ENCODE measurements at places on chromosomes 12 and 14. TPM values are rescaled to one million over a fixed set of nuclear protein-coding genes. Genes with fewer than 3 reads are reported as not detected.

Gene KLHL33
- 0.27 TPM for total RNA-seq

GRCh38 chr14:94560291-94560665, 964 bp upstream of the SERPINA4 start:
- no peak overlapping the region for H3K4me3 ChIP-seq
- DNase-seq = no peak
- H3K4me1 ChIP-seq = no peaks in the 10 kb centered on the region
- no peaks in the 10 kb centered on the region for H3K36me3 ChIP-seq
- no peaks in the 10 kb centered on the region for H3K27me3 ChIP-seq

DNA sequence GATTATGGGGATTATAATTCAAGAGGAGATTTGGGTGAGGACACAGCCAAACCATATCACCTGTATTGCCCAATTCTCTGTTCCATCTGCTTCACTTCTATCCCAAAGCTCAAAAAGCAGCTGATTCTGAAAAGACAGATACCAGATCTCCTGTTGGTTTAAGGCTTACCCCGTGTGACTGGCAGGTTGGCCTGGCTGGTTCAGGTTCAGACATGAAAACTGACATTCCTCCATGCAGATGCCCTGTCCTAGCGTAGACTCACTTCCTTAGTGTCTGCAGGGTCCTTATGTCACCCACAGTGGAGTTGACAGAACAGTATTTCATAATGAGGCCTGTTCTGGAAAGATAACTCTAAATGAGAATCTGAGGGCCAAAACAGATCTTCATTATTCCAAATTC, 61.1 kb upstream of the FLRT2 start:
- H3K27me3 ChIP-seq = no peaks in the 10 kb centered on the region
- no peaks in the 10 kb centered on the region for H3K4me1 ChIP-seq

DNA sequence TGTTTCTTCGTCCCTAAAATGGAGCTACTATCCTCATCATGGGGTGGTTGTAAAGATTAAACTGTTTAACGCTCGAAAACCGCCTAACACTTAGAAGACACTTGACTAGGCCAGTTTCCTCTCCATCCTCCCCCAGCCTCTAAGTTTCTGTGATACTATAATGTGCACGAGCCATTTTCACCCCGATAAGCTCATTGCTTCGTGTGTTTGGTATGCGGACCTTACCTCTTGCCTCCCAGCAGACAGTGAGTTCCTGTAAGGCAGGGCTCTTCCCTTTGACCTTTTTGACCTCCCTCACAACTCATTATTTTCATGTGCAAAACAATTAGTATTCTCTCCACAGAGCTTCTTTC, 499 bp upstream of the GXYLT1 start:
- H3K4me1 ChIP-seq = peaks cover 21% of the 10 kb centered on the region
- no peak for DNase-seq
- peak overlapping the region; percentile 74 for H3K4me3 ChIP-seq
- no peaks in the 10 kb centered on the region for H3K36me3 ChIP-seq
- H3K27me3 ChIP-seq = no peaks in the 10 kb centered on the region
- H3K27ac ChIP-seq = peak overlapping the region; percentile 68

DNA sequence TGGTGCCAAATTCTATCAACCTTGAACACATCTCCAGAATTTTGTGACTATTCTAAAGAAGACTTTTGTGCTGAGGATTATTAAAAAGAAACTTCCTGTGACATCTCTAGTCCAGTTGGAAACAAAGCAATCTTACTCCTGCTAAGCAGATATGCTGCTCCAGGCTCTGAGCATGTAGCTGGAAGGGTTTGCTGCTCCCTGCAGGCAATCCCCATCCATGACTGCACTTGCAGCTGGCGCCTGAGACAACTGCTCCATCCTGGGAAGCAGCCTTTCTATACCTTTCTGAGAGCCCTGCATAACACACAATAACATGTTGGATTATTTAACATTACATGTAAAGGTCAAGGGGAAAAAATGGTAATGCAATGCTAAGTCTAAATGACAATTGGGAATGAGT, 105.1 kb downstream of the NDUFA12 start:
- no peak overlapping the region for H3K4me3 ChIP-seq
- no peaks in the 10 kb centered on the region for H3K36me3 ChIP-seq
- no peaks in the 10 kb centered on the region for H3K4me1 ChIP-seq
- DNase-seq = no peak
- H3K27me3 ChIP-seq = no peaks in the 10 kb centered on the region

Gene SPPL3
- 43.6 TPM for total RNA-seq

DNA sequence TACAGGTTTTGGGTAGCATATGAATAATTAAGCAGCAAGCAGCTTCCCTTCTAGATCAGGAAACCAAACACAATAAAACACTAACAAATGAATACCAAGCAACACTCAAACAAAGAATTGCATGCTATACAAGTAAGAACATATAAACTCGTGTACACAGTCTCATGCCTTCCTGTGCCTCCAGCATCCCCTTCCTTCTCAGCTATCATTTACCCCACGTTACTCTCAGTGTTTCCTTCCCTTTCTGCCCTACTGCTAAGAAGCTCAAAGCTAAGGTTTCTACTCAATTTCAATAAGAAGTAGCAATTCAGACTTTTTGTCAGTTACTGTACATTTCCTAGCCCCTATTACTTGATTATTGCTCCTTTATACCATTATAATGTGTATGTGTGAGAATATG, 81.0 kb downstream of the DUSP16 start:
- H3K36me3 ChIP-seq = no peaks in the 10 kb centered on the region
- DNase-seq = no peak
- H3K27me3 ChIP-seq = no peaks in the 10 kb centered on the region
- no peak overlapping the region for H3K4me3 ChIP-seq

DNA sequence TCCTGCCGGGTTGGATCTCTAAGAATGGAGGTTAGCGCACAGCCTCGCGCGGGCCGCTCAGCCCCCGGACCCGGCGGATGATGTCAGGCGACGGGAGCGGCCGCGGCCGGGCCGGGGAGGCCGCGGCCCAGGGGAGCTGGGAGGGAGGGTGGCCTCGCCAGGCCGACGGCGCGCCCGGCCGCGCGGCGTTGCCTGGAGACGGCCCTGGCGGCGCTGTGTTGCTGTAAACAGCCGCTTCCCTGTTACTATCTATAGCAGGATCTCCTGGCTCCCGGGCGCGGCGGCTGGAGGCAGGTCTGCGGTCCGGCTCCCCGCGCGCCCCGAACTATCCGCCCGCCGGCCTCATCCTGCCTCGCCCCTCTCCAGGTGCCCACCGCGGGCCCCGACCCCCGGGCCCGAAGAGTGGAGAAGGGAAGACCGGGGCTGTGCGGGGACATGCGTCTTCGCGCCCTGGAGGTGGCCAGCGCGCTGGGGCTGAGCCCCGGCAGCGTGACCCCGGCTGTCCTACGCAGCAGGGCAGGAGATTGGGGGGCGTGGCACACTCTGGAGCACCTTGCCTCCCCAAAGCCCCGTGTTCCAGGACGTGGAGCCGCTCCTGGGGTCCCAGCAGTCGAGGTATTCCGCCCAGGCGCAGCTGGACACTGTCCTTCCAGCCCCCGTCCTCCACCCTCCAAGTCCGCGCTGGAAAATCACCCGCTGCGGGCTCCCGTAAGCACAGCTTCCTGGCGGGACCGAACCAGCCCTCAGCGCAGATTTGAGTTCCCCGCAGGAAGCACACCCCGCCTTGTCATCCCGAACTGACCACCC, 1.4 kb upstream of the FOS start:
- peaks cover 63% of the 10 kb centered on the region for H3K4me1 ChIP-seq
- peak; percentile 90 for DNase-seq
- peak overlapping the region; percentile 61 for H3K4me3 ChIP-seq
- H3K36me3 ChIP-seq = no peaks in the 10 kb centered on the region
- peak overlapping the region; percentile 9 for H3K27ac ChIP-seq
- H3K27me3 ChIP-seq = peaks cover 48% of the 10 kb centered on the region

DNA sequence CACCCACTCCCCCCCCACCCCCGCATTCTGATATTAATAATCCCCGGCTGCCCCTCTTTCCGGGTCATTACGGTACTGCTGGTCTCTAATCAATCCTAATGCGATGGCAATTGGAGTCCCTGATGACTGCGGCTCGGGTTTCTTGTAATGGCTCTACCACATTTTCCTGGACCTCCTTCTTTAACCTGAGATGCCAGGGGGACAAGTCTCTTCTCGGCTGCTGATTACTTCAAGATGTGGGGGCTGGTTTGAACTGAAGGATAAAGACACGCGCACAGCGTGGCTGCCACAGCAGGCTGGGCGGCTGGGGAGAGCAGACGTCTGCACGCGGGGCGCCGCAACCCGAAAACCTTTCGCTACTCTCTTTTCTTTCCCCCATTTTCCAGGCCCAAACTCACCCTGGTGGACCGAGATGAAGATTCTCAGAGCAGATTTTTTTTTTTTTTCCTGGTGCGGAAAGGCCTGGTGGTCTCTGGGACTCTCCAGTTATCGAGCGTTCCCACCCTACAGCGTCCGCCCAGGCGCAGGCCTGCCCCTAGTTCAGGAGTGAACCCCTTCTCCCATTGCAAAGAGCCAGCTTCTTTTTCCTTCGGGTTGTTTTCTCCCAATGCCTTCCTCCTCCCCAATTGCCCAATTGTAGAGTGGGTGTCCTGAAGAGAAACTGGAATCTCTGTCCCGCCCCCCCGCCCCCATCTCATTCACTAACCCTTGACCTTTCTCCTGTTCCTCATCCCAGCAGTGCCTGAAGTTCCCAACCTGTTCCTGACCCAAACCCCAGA, 6.0 kb upstream of the SIX1 start:
- peak; percentile 30 for DNase-seq
- H3K27ac ChIP-seq = no peak overlapping the region
- H3K4me3 ChIP-seq = no peak overlapping the region
- H3K27me3 ChIP-seq = peaks cover 82% of the 10 kb centered on the region

Gene SLC10A1
- total RNA-seq = not detected

Gene ASB2
- total RNA-seq = 1.5 TPM

- H3K27me3 ChIP-seq = no peaks in the 10 kb centered on the region
- no peaks in the 10 kb centered on the region for H3K36me3 ChIP-seq
- H3K4me3 ChIP-seq = no peak overlapping the region
- H3K27ac ChIP-seq = no peak overlapping the region
- H3K4me1 ChIP-seq = no peaks in the 10 kb centered on the region
- no peak for DNase-seq
Measured at GRCh38 chr14:74557691-74558090, 54.3 kb downstream of the LTBP2 start.

- DNase-seq = no peak
- H3K4me3 ChIP-seq = no peak overlapping the region
- no peaks in the 10 kb centered on the region for H3K4me1 ChIP-seq
- H3K27ac ChIP-seq = no peak overlapping the region
- H3K27me3 ChIP-seq = no peaks in the 10 kb centered on the region
Measured at GRCh38 chr14:73553845-73554244, 4.9 kb downstream of the HEATR4 start.

- H3K4me1 ChIP-seq = no peaks in the 10 kb centered on the region
- no peak for DNase-seq
- H3K4me3 ChIP-seq = no peak overlapping the region
- H3K36me3 ChIP-seq = no peaks in the 10 kb centered on the region
Measured at GRCh38 chr12:88562846-88563582, 17.3 kb downstream of the KITLG start.

Gene KRT5
- not detected for total RNA-seq

Gene WNT1
- not detected for total RNA-seq

- peak; percentile 85 for DNase-seq
- peaks cover 15% of the 10 kb centered on the region for H3K36me3 ChIP-seq
- peaks cover 4% of the 10 kb centered on the region for H3K4me1 ChIP-seq
- H3K27me3 ChIP-seq = no peaks in the 10 kb centered on the region
Measured at GRCh38 chr14:75132382-75133086, 5.7 kb upstream of the NEK9 start.

Gene RASSF9
- not detected for total RNA-seq

- H3K27me3 ChIP-seq = no peaks in the 10 kb centered on the region
- H3K27ac ChIP-seq = no peak overlapping the region
- no peaks in the 10 kb centered on the region for H3K4me1 ChIP-seq
- no peaks in the 10 kb centered on the region for H3K36me3 ChIP-seq
- no peak overlapping the region for H3K4me3 ChIP-seq
Measured at GRCh38 chr12:22765421-22766130, 140.6 kb downstream of the ETNK1 start.

DNA sequence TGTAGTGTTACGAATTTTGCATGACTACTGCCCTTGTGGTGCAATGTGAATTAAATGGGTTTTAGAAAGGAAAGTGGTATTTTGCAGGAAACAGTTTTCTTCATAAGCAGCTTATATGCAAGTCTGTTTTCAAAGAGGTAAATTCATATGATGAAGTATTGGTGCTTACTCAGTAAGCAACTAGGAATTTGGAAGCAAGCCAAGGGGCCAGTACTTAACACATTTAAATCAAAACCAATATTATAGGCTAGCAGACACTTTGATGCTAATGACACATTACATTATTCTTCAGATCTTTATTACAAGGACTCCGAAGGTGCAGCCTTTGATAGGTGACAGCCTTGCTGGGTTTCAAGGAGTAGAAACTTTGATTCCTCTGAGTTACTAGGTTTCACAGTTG, 23.1 kb downstream of the MGAT4C start:
- no peak for DNase-seq
- no peaks in the 10 kb centered on the region for H3K36me3 ChIP-seq
- no peaks in the 10 kb centered on the region for H3K27me3 ChIP-seq
- H3K4me1 ChIP-seq = no peaks in the 10 kb centered on the region
- H3K27ac ChIP-seq = no peak overlapping the region

Gene SDS
- total RNA-seq = not detected

DNA sequence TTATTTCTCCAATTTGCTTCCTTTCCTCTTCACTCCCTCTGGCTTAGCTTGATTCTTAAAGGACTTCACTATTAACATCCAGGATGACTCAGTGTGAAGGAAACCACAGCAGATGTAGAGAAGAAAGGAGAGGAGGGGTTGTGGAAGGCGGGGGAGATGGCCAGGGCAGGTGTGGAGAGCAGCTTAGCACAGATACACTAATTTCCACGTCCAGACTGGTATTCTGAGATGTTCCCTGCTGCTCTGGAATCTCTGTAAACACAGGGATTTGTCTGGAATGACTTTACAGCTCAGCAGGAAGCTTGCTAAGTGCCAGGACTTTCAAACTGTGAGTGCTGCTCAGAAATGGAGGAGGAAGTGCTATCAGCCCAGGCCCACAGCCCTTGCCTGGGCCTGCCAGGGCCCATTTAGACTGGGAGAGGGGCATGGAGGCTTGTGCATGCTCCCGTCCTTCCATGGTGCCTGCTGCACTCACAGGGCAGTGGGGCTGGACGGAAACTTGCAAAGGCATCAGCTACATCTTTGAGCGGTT, 202.5 kb upstream of the DDHD1 start:
- H3K4me3 ChIP-seq = no peak overlapping the region
- no peak overlapping the region for H3K27ac ChIP-seq
- H3K27me3 ChIP-seq = no peaks in the 10 kb centered on the region
- no peaks in the 10 kb centered on the region for H3K36me3 ChIP-seq
- no peaks in the 10 kb centered on the region for H3K4me1 ChIP-seq
- no peak for DNase-seq

Gene NOVA1
- not detected for total RNA-seq

DNA sequence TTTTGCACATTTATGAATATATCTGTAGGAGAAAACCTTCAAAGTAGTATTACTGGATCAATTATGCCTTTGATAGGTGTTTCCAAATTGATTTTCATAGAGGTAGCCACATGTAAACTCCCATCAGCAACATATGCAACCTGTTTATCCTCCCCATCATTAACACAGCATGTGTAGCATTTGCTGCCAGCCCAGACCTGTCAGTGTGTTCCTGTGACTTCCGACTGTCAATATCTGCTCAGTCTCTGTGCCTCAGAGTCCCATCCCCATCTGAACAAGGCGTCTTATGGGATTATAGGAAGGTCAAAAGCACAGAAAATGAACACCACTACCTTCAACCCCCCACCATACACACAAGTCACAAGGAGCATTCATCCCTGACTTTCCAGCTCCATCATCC, 9.5 kb upstream of the CAPRIN2 start:
- H3K27me3 ChIP-seq = no peaks in the 10 kb centered on the region
- no peak overlapping the region for H3K4me3 ChIP-seq
- H3K36me3 ChIP-seq = no peaks in the 10 kb centered on the region
- no peaks in the 10 kb centered on the region for H3K4me1 ChIP-seq
- no peak for DNase-seq
- H3K27ac ChIP-seq = no peak overlapping the region

Measured in B cell (primary cell).